ENCODE measurements at places on chromosomes 13 and 19.

DNA sequence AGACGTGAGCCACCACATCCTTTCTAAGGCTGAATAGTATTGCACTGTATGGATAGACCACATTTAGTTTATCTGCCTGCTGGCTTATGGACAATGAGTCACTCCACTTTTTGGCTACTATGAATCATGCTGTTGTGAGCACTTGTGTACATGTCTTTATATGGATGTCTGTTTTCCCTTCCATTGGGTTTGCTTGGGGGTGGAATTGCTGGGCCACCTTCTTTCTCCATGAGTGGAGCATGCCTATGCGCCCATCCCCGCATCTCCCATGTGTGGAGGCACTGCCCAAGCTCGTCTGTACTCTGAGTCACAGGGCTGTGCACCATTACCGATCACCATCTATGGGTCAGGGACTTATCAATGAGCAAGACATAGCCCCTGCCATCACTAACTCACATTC lies 127.2 kb upstream of the GJB6 start:
- DNase-seq = no peak

DNA sequence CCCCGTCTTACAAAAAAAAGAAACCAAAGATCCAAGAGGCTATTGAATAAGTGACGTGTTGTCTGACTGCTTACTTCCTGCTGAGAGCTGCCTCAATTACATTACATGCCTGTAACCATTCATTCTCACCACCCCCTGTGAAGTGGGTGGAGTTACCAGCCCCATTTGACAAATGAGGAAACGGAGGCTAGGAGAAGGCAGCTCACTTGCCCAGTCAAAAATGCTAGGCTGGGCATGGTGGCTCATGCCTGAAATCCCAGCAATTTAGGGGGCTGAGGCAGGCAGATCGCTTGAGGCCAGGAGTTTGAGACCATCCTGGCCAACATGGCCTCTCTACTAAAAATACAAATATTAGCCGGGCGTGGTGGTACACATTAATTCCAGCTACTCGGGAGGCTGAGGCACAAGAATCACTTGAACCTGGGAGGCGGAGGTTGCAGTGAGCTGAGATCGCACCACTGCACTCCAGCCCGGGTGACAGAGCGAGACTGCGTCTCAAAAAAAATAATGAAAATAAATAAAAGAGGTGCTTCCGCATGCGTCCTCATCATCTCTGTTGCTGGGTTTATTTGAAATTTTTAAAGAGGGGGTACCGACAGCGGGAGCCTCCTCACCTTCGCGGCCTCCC lies 499 bp downstream of the LSM7 start:
- peak; percentile 71 for DNase-seq

DNA sequence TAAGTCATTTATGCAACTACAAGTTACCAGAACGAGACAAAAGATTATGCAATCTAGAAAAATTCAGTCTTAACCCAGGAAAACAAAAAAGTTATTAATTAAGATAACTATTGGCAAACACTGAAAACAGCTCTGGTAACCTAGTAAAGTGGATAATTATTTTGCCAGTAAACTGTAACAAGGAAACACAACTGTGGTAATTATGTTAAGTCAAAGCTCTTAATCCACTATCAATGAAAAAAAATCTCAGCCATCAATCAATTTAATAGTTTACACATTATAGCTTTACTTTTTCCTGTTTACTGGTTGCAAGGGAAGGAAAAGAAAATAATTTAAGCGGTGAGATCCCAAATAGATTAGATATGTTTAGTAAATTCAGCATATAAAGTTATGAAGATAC lies 11.2 kb downstream of the EXOSC8 start:
- DNase-seq = no peak

DNA sequence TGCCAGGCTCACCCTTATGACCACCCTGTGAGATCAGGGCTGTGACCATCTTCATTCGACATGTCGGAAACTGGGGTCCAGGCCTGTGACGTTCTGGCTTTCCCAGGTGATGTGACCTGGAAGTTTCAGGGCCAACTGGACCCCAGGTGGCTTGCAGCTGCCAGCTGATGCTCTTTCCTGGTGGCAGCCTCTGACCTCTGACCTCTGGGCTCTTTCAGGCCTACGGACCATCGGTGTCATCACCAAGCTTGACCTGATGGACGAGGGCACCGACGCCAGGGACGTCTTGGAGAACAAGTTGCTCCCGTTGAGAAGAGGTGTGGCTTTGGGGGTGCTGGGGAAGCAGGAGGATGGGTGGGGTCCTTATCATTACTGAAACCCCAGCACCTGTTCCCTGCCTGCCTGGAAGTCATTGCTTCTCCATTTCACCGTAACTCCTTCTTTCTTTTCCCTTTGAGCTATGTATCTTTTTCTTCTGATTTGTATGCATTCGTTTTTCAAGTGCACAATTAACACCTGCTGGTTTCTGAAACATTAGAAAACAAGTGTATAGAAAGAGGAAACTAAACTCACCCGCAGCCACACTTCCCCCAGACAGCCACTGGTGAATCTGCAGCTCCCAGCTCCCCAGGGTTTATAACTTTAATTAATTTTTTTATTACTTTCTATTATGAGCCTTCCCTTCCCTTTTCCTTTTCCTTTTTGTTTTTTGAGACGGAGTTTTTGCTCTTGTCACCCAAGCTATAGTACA lies 58.9 kb downstream of the TMED1 start:
- no peak for DNase-seq

DNA sequence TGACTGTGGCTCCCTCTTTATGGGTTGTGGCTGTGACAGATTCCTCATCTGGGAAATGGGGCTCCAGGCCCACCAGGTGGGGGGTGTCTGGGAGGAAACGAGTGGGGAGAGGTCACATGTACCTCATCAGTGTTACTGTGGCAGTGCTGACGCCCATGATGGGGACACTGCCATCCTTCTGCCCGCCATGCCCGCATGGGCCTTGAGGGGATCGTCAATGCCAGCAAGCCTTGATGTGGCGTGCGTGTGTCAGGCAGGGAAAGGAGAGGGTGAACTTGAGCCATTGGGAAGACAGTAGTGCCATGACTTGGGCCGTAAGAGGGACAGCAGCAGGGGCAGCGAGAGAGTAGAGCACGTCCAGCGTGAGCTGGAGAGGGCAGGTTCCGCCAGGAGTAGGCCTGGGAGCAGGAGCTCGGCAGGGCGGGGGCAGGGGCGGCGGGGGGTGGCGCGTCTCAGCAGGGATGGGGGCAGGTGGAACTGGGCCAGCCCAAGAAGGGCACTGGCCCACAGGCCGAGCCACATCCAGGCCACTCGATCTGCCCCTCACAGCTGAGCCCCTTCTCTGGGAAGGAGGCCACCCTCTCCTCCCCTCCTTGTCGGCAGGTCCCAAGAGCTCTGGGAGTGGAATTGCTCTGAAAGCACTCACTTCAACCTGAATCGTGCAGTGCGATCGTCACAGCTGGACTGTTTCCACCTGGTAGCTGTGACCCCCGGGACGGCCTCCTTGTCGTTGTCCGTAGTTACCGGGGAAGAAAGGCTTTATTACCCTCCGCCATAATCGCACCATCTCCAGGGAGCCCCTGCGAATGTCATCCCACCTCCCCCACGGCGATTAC lies 9.9 kb downstream of the KLHL26 start:
- DNase-seq = no peak

DNA sequence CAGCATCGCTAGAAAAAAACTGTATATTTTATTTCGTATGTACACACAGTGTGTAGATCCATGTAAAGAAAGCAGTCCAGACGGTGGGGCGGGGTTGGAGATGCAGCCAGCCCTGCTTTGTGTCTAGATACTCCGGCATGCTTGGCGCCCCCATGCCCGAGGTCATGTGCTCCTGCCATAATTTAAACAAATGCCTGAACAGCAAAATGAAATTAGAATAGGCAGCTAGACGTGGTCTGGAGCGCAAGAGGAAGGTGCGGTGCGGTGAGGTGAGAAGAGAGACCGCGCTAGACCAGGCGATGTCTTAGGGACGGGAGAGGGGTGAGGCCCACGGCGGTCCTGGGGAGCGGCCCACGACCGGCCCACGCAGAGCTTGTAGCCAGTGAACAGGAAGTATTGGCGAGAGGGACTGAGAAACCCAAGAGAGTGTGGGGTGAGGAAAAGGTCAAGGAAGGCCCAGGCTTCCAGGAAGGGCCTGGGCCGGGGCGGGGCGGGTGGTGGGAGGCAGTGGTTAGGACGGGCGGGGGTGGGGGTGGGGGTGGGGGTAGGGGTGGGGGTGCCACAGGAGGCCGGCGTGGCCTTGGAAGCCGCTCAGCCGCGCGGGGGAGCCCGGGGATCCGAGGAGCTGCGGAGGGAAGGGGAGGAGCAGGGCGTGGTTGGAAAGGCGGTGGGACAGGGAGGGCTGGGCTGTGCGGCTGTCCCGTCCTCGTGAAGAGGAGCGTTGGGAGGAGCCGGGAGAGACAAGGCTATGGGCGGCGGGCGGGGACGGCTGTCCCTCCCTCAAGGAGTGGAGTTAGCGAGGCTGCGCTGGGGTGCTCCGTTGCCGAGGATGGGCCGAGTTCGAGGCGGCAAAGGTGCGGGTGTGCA lies 254.7 kb upstream of the SGCG start:
- no peak for DNase-seq

- DNase-seq = no peak
Observed at GRCh38 chr13:91652404-91653301, 254.2 kb downstream of the GPC5 start.

DNA sequence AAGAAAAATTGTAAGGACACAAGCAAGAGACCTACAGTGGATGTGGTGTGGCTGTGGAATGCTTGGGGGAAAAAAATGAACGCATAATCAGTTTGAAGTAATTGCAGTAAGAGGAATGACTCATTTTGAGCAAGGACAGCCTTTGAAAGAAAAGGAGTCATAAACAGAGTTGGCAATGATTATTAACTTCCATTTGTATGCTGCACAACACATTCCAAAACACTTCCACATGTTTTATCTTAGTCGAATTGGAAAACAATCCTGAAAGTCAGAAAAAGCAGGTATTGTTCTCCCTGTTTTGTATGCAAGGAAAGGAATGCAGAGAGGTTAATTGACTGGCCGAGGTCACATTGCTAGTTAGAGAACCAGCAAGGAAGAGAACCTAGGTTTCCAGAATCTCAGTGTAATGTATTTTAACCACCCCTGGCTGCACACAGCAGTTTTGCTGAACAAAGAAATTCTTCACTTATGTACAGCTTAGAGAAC lies 630.0 kb upstream of the MIR17HG start:
- no peak for DNase-seq

GRCh38 chr13:98751367-98751782 lies 1.1 kb downstream of the SLC15A1 start:
- no peak for DNase-seq

DNA sequence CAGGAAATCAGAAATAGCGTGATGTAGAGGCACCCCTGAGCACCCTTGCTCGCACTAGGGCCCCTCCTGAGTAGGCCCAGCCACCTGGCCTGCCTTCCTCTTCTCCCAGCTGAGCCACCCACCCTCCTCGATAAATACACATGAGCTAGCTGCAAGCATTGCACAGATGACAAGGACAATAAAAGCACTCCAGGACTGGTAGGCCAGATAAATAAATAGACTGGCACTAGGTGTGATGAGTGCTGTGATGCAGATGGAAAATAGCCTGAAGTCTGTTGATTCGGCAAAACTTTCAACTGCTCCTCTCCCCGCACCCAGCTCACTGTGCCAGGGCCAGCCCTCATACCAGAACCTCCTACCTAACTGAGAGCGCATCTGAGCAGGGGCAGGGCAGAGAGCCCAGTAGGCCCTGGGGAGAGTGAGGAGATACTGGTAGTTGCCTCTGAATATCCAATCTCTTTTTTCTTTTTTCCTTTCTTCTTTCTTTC lies 54.5 kb upstream of the GPI start:
- no peak for DNase-seq

DNA sequence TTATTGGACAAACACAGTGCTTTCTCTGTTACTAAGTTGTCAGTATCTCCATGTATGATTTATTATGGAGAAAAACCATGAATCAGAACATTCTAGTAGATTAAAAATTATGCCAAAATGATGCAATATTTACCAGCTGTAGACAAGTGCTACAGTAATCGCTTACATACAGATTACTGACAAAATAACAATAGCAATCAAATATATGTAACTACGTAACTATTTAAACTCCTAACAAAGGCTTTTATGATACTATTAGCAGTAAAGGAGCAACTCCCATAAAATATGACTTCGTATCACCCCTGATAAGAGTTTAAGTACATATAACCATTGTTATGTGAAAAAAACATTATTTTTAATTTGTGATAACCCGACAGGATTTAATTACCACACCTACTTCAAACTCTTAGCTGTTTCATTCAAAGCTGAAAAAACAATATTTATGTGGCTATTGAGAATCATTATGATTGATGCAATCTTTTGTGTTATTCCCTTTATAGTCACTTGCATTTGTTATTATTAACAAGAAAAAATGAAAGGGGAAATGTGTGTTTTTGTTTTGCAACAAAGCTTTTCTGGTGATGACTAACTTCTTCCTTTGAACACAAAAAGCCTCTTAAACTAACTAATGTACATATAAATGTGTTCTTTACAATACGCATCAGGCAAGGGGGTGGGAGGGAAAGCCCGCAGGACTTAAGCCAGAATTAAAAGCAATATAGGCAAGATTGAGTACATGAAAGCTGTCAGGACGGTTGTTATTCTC lies 147.4 kb downstream of the ABCC4 start:
- DNase-seq = no peak

Measured in CD4-positive, alpha-beta T cell treated with Interferon alpha-2 for 1 hour (primary cell).